ENCODE measurements at places on chromosomes 5 and 9.

- peaks cover 18% of the 10 kb centered on the region for H3K4me1 ChIP-seq
- DNase-seq = no peak
- H3K4me3 ChIP-seq = no peak overlapping the region
- no peaks in the 10 kb centered on the region for H3K27me3 ChIP-seq
These were observed 234.2 kb upstream of the RFX3 start for GRCh38 chr9:3760031-3760430.

DNA sequence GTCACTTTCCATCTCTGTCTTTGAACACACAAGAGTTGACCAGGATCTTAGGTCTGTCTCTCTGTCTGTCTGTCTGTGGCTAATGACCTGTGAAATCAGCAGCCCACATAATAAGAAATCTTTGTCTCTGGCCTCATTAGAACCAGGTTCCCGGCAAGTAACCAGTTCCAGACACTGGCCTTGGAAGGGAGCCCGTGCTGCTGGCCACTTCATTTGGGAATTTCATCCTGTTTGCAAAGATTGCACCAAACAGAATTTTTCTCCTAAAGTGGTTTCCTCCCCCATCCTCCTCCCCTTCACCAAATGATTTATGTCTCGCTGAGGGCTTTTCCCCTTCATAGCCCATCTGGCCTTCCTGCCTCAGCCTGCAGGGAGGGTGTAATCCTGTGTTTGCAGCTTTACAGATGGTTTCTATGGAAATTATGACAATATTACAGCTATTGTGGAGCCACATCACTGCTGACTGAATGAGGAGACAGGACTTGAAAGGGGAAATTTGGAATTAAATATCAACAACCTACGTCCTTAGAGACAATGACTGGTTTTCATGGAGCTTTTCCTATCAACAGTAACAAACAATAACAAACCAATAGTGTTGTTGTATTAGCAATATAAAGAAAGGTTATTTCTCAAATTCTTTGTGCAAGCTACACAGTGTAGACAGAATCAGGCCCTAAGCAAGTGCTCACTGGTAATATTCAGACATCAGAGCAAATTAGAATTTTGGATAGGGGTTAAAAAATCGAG, 25.7 kb downstream of the DPYSL3 start:
- H3K4me3 ChIP-seq = no peak overlapping the region
- H3K36me3 ChIP-seq = no peaks in the 10 kb centered on the region
- H3K27ac ChIP-seq = peak overlapping the region; percentile 78
- peaks cover 53% of the 10 kb centered on the region for H3K4me1 ChIP-seq

GRCh38 chr9:134630861-134631260, 10.7 kb upstream of the COL5A1 start:
- no peaks in the 10 kb centered on the region for H3K36me3 ChIP-seq
- no peak overlapping the region for H3K27ac ChIP-seq
- peak; percentile 20 for DNase-seq
- H3K4me3 ChIP-seq = no peak overlapping the region

- no peaks in the 10 kb centered on the region for H3K36me3 ChIP-seq
- H3K4me3 ChIP-seq = no peak overlapping the region
- H3K4me1 ChIP-seq = no peaks in the 10 kb centered on the region
- peaks cover 20% of the 10 kb centered on the region for H3K27me3 ChIP-seq
These were observed 54.7 kb downstream of the FOXD1 start for GRCh38 chr5:73393611-73394489.

- H3K36me3 ChIP-seq = no peaks in the 10 kb centered on the region
- DNase-seq = peak; percentile 33
- H3K27me3 ChIP-seq = no peaks in the 10 kb centered on the region
- H3K27ac ChIP-seq = no peak overlapping the region
- H3K4me1 ChIP-seq = no peaks in the 10 kb centered on the region
These were observed 115.1 kb upstream of the TSLP start for GRCh38 chr5:110956280-110956912.

DNA sequence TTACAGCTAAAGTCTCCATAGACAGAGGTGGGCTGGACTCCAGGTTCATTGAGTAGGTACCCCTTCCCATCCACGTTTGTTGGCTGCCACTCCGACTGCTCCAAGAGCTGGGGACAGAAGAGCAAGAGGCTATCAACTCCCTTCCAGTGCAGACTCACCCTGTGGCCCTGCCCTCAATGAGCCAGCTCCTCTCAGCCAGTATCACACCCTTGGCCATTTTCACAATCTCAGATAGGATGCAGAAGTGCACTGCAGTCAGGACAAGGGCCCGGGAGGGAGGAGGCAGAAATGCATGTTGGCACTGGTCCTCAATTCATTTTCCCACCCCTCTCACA, 6.2 kb downstream of the IRF1 start:
- H3K36me3 ChIP-seq = peaks cover 81% of the 10 kb centered on the region
- DNase-seq = no peak
- peaks cover 80% of the 10 kb centered on the region for H3K4me1 ChIP-seq
- H3K27me3 ChIP-seq = no peaks in the 10 kb centered on the region
- H3K27ac ChIP-seq = no peak overlapping the region

- no peak for DNase-seq
- H3K36me3 ChIP-seq = no peaks in the 10 kb centered on the region
- peak overlapping the region; percentile 66 for H3K4me3 ChIP-seq
- H3K27ac ChIP-seq = peak overlapping the region; percentile 77
- peaks cover 8% of the 10 kb centered on the region for H3K27me3 ChIP-seq
- peaks cover 12% of the 10 kb centered on the region for H3K4me1 ChIP-seq
These were observed 140.8 kb downstream of the TSSK1B start for GRCh38 chr5:113293975-113294310.

GRCh38 chr9:108565651-108566378, 290.0 kb downstream of the ACTL7B start:
- no peak overlapping the region for H3K27ac ChIP-seq
- no peak overlapping the region for H3K4me3 ChIP-seq
- H3K36me3 ChIP-seq = no peaks in the 10 kb centered on the region
- H3K4me1 ChIP-seq = no peaks in the 10 kb centered on the region

DNA sequence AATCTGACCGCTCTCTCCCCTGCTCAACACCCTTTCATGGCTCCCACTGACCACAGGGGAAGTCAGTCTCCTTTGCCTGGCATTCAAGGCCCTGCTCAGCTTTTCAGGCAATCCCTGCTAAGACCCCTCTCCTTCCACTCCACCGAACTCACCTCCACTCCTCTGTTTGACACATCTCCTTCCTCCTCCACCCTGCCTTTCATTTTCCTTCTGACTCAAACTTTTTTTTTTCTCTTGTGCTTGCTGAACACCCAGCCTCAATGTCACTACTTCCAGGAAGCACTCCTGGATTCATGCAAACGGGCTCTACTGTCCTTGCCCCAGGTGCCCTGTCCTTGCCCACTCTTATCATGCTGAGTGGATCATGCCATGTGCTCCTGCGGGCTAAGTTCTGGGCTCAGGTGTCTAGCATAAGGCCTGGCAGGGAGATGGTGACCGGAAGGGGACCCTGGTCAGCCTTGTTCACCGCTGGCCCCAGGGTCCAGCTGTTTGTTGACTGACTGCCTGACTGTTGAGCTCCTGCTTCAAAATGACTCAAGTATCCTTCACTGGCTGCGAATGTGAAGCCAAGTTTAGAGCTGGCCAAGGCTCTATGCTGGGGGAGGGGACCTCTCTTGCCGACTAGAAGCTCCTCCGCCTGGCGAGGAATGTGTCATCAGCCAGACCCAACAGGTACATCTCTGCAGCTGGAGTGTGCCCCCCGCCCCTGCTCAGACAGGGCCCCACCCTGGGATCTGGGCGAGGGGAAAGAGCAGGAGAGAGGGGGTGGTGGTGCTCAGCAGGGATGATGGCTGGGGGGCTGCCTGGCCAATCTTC, 6.2 kb downstream of the NR5A1 start:
- DNase-seq = peak; percentile 32
- H3K27me3 ChIP-seq = peaks cover 59% of the 10 kb centered on the region
- H3K4me3 ChIP-seq = no peak overlapping the region
- no peaks in the 10 kb centered on the region for H3K36me3 ChIP-seq

- H3K27ac ChIP-seq = no peak overlapping the region
- H3K27me3 ChIP-seq = no peaks in the 10 kb centered on the region
- DNase-seq = no peak
- peaks cover 7% of the 10 kb centered on the region for H3K4me1 ChIP-seq
These were observed 57.7 kb downstream of the DCP2 start for GRCh38 chr5:113034182-113034773.

DNA sequence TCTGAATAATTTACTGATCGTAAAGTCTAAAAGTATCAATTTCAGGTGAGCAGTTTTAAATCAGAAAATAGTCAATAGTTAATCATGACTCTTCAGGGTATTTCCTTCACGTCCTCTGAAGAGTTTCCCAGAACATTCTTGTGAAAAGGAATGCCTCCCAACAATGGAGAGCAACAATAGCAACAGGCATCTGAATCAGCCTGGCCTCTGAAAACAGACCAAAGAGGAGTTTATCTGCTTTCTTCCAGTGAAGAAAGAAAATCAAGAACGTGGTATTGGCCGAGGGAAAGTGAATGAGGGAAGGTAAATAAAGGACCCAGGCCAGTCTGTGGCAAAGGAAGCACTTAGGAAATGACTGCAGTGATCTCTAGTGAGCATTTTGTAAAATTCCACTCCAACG, 26.1 kb upstream of the RASGEF1C start:
- no peak overlapping the region for H3K4me3 ChIP-seq
- DNase-seq = no peak
- no peak overlapping the region for H3K27ac ChIP-seq

- no peak overlapping the region for H3K4me3 ChIP-seq
- H3K36me3 ChIP-seq = peaks cover 73% of the 10 kb centered on the region
- no peak overlapping the region for H3K27ac ChIP-seq
- DNase-seq = peak; percentile 61
These were observed 20.5 kb downstream of the ERAP2 start for GRCh38 chr5:96896806-96897205.

GRCh38 chr9:98191181-98191608, 1.2 kb downstream of the CORO2A start:
- H3K27ac ChIP-seq = peak overlapping the region; percentile 82
- H3K36me3 ChIP-seq = no peaks in the 10 kb centered on the region
- peaks cover 9% of the 10 kb centered on the region for H3K4me1 ChIP-seq
- no peaks in the 10 kb centered on the region for H3K27me3 ChIP-seq
- H3K4me3 ChIP-seq = peak overlapping the region; percentile 79
- no peak for DNase-seq

DNA sequence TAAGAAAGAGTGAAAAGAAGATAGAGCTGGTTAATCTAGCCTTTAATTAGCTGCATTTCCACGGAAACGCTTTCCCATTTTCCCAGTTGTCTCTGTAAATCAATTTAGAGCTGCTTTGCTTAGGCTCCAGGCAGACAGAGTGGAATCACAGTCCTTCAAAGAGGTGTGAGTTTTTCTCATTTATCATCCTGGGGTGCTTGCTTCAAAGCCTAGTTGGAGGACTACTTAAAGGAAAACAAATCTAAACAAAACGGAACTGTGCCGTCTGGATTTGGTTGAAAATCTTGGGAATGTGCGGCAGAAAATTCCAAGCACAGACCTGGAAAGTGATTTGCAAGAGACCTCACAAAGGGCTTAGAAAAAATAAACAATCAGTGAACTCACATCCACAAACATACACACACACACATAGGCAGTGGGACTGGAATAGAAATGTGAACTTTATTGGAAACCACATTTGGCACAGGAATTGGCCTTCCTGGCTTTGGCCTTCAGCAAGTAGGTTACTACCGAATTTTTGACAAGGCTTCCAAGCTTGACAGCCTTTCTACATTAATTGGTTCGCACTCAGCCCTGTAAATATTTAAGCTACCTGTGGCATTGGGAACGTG, 235.2 kb upstream of the SLC24A2 start:
- H3K27ac ChIP-seq = no peak overlapping the region
- DNase-seq = no peak
- no peak overlapping the region for H3K4me3 ChIP-seq
- no peaks in the 10 kb centered on the region for H3K36me3 ChIP-seq

GRCh38 chr5:128252196-128252595, 168.6 kb downstream of the SLC12A2 start:
- H3K4me3 ChIP-seq = no peak overlapping the region
- DNase-seq = no peak
- no peaks in the 10 kb centered on the region for H3K4me1 ChIP-seq
- no peaks in the 10 kb centered on the region for H3K36me3 ChIP-seq
- H3K27ac ChIP-seq = no peak overlapping the region

DNA sequence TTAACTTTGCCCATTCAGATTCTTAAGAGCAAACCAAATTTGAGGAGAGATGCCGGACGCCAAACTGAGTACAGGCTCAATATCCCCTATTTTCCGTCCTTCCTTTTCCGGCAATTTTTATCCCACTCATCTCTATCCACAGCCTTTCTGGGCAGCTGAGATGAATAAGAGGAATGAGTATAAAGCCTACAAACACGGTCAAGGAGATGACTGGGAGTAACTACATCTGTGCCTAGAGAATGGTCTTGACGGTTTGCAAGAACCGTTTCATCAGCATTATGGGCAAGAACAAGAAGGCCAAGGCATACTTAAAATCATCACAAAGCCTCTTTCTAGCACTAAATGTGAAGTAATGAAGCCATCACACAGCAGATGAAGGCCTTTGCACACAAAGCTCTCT, 227.3 kb downstream of the DCP2 start:
- H3K27me3 ChIP-seq = no peaks in the 10 kb centered on the region
- no peak for DNase-seq

GRCh38 chr5:174101195-174101730, 55.8 kb downstream of the NSG2 start:
- H3K36me3 ChIP-seq = no peaks in the 10 kb centered on the region
- H3K4me1 ChIP-seq = no peaks in the 10 kb centered on the region
- H3K27ac ChIP-seq = no peak overlapping the region
- H3K27me3 ChIP-seq = no peaks in the 10 kb centered on the region

DNA sequence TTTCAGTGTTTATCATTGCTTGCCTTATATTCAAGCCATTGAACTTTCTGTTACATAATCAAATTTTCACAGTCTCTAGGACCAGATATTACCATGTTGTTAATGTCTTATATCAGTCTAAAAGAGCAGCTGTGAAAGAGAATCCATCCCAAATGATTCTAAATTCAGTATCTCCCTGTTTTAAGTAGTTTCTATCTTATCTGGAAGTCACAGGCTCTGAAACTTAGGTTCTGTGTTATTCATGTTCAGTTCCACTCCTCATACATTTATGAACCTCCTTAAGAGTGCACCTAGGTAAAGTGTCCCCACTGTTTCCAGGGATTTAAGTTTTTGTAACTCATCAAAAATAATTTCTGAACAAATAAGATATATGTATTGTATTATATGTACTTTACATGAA, 9.7 kb downstream of the LYRM7 start:
- no peak overlapping the region for H3K4me3 ChIP-seq
- no peak overlapping the region for H3K27ac ChIP-seq
- no peaks in the 10 kb centered on the region for H3K4me1 ChIP-seq
- H3K36me3 ChIP-seq = peaks cover 6% of the 10 kb centered on the region
- no peak for DNase-seq

- no peak overlapping the region for H3K4me3 ChIP-seq
- no peaks in the 10 kb centered on the region for H3K4me1 ChIP-seq
- no peaks in the 10 kb centered on the region for H3K36me3 ChIP-seq
- DNase-seq = no peak
- H3K27ac ChIP-seq = no peak overlapping the region
These were observed 60.4 kb downstream of the DEPDC1B start for GRCh38 chr5:60639544-60639943.

All from lower lobe of right lung (tissue), 2 donors.